ENCODE measurements at places on chromosomes 13 and 19. TPM values are rescaled to one million over a fixed set of nuclear protein-coding genes. Genes with fewer than 3 reads are reported as not detected.
A peak's percentile ranks its signal among the peaks of the same experiment; 100 is the strongest.

Gene STX10
- 57.9 TPM for polyA plus RNA-seq

DNA sequence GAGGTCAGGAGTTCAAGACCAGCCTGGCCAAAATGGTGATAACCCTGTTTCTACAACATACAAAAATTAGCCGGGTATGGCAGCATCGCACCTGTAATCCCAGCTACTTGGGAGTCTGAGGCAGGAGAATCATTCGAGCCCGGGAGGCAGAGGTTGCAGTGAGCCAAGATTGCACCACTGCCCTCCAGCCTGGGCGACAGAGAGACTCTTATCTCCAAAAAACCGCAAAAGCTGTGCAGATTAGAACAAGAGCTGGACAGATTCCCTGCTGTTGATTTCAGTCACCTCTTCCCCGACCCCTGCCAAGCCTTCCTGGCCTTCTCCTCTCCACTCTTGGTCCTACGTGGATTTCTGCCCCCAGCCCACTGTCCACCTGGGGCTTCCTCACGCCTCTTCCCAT is 8.3 kb downstream of the CAMSAP3 start:
- no peak for DNase-seq
- H3K4me3 ChIP-seq = no peak overlapping the region
- H3K27me3 ChIP-seq = no peaks in the 10 kb centered on the region
- no peaks in the 10 kb centered on the region for H3K4me1 ChIP-seq
- H3K36me3 ChIP-seq = no peaks in the 10 kb centered on the region

- H3K27me3 ChIP-seq = no peaks in the 10 kb centered on the region
- no peak overlapping the region for H3K27ac ChIP-seq
- H3K4me1 ChIP-seq = no peaks in the 10 kb centered on the region
- H3K36me3 ChIP-seq = no peaks in the 10 kb centered on the region
Measured at GRCh38 chr13:79724348-79725103, 243.6 kb downstream of the NDFIP2 start.

DNA sequence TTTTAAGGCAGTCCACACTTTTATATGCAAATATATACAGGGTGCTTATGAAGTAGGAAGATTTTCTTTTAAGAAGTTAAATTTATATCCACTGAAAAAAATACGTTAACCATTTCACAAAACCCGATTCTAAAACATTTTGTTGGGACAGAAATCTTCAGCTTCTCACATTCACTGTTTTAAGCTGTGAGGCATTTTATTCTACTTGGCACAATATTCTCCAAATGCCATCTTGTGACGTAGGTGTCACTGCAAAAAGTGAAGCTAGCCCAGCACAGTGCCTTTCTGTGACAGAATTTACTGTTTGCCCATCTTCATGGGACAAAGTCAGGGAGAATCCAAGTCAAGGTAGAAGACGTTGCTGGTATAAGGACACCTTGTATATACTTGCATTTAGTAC is 94.5 kb upstream of the SLC15A1 start:
- no peaks in the 10 kb centered on the region for H3K27me3 ChIP-seq
- H3K36me3 ChIP-seq = peaks cover 39% of the 10 kb centered on the region
- no peak overlapping the region for H3K4me3 ChIP-seq
- H3K4me1 ChIP-seq = no peaks in the 10 kb centered on the region

DNA sequence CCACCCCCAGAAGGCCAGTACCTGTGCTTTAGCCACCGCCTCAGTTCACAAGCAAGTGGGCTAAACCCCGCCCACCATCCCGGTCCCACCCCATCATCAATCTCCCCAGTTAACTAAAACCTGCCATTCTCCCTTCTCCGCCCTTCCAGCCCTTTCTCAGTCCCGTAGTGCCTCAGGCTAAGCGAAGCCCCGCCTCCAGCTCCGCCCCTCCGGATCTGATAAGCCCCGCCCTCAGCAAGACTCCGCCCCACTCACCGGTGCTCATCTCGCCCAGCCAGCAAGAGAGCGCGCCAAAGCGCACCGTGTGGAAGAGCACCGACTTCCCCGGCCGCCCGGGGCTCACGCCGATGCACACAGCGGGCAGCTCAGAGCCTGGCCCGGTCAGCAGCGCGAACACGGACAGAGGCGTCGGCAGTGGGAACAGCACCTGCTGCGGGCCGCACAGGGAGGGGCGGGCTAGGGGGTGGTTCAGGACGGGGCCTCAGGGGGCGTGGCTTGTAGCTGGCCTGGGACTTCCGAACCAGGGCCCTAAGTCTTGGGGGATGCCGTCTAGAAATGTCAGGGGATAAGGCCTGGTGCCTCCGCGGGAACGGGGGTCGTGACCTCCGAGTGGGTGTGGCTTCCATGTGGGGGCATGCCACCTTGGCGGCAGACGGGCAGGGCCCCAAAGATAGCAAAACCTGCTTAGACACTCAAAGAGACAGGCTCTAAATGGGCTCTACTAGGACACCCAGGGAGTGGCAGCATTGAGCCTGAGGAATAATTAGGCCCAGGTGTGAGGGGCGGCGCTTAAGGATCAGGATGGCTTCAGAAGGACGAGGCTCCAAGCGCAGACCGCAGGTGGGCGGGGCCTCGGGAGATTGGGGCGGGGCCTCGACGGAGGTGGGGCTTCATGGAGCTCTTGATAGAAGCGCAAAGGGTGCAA is 21.4 kb downstream of the MAP4K1 start:
- DNase-seq = no peak
- no peaks in the 10 kb centered on the region for H3K27me3 ChIP-seq
- peaks cover 40% of the 10 kb centered on the region for H3K36me3 ChIP-seq
- no peak overlapping the region for H3K4me3 ChIP-seq
- H3K4me1 ChIP-seq = no peaks in the 10 kb centered on the region
- no peak overlapping the region for H3K27ac ChIP-seq

GRCh38 chr19:17943274-17944221 is 10.7 kb downstream of the CCDC124 start:
- no peak for DNase-seq
- no peak overlapping the region for H3K4me3 ChIP-seq
- no peak overlapping the region for H3K27ac ChIP-seq
- H3K4me1 ChIP-seq = peaks cover 8% of the 10 kb centered on the region
- H3K27me3 ChIP-seq = no peaks in the 10 kb centered on the region
- no peaks in the 10 kb centered on the region for H3K36me3 ChIP-seq

DNA sequence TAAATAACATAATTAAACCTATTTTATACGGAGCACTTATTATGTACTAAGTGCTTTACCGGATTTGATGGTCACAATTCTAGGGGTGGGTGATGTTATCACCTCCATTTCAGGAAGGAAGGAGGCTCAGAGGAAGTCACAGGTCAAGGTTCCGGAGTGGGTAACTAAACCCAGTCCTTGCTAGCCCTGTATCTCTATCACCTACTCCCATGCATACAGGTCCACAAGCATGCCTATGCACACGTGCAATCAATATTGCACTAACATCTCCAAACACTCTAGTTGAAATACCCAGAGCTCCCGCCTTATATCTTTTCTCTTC is 17.8 kb upstream of the FOSB start:
- H3K27ac ChIP-seq = peak overlapping the region; percentile 99
- H3K4me3 ChIP-seq = peak overlapping the region; percentile 45
- H3K27me3 ChIP-seq = no peaks in the 10 kb centered on the region
- peaks cover 42% of the 10 kb centered on the region for H3K4me1 ChIP-seq

GRCh38 chr13:33145667-33146066 is 129.4 kb downstream of the KL start:
- no peak overlapping the region for H3K4me3 ChIP-seq
- no peaks in the 10 kb centered on the region for H3K36me3 ChIP-seq
- no peaks in the 10 kb centered on the region for H3K4me1 ChIP-seq
- H3K27me3 ChIP-seq = no peaks in the 10 kb centered on the region

DNA sequence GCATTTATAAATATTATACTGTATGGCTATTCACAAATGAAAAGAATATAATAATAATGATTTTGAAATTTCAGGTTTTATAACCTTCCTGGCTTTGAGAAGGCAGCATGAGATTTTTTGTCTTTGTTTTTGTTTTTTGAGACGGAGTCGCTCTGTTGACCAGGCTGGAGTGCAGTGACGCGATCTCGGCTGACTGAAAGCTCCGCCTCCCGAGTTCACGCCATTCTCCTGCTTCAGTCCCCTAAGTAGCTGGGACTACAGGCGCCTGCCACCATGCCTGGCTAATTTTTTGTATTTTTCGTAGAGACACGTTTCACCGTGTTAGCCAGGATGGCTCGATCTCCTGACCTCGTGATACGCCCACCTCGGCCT is 64.1 kb downstream of the ZNF429 start:
- no peaks in the 10 kb centered on the region for H3K27me3 ChIP-seq
- H3K4me1 ChIP-seq = no peaks in the 10 kb centered on the region
- no peak overlapping the region for H3K4me3 ChIP-seq
- no peak overlapping the region for H3K27ac ChIP-seq
- no peaks in the 10 kb centered on the region for H3K36me3 ChIP-seq

DNA sequence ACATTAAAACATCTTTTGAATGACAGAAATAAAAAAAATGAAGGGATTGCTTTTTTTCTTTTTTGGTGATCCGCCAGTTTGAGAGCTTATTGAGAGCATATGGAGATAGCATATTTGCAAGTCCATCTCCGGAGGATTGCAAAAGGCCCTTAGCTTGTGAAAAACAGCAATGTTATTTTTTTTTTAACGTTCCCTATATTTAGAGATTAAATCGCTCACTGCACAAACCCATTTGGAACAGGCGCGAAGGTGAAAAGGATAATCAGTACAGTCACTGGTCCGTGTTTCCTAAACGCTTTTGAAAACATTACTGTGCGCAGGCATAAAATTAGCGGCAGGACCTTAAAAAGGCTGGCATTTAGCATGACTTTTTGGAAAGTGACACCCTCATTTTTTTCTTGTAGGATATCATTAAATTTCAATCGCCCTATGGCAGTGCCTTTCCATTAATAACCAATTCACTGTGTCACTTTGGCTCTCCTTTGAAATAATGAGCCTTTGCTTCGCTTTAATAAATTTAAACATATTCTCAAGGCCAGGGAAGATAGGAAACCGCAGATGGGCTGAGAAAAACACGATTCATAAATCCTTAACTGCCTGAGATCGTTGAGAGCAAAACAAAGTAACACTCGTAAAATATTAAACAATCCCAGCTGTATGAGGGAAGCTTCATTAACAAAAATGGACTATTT is 342.2 kb downstream of the DACH1 start:
- H3K27me3 ChIP-seq = no peaks in the 10 kb centered on the region
- no peak for DNase-seq
- H3K4me1 ChIP-seq = no peaks in the 10 kb centered on the region
- H3K27ac ChIP-seq = no peak overlapping the region
- H3K4me3 ChIP-seq = no peak overlapping the region
- H3K36me3 ChIP-seq = no peaks in the 10 kb centered on the region

GRCh38 chr19:51687791-51688670 is 5.1 kb upstream of the SPACA6 start:
- no peaks in the 10 kb centered on the region for H3K36me3 ChIP-seq
- H3K27me3 ChIP-seq = no peaks in the 10 kb centered on the region
- H3K4me1 ChIP-seq = peaks cover 6% of the 10 kb centered on the region

GRCh38 chr13:95361686-95362085 is 60.4 kb upstream of the ABCC4 start:
- no peaks in the 10 kb centered on the region for H3K4me1 ChIP-seq
- H3K36me3 ChIP-seq = no peaks in the 10 kb centered on the region
- no peak overlapping the region for H3K27ac ChIP-seq
- no peaks in the 10 kb centered on the region for H3K27me3 ChIP-seq
- H3K4me3 ChIP-seq = no peak overlapping the region

DNA sequence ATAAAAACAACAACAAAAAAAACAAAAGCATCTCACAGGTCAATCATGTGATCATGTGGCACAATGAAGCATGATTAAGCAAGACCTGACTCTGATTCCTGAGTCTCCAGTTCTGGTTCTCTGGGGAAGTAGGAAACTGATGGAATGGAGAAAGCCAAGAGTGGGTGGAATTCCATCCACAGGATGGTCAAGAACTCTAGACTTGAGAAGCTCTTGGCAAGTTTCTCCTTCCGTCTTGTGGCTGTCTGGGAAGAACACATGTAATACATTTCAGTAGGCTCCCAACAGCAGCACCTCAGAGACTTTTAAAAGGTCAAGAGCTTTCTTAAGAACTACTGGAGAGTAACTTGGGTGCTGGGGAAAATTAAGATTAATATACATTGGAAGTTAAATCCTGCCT is 78.6 kb upstream of the TSHZ3 start:
- H3K27ac ChIP-seq = no peak overlapping the region
- DNase-seq = no peak
- H3K27me3 ChIP-seq = no peaks in the 10 kb centered on the region
- no peaks in the 10 kb centered on the region for H3K36me3 ChIP-seq
- H3K4me3 ChIP-seq = no peak overlapping the region

DNA sequence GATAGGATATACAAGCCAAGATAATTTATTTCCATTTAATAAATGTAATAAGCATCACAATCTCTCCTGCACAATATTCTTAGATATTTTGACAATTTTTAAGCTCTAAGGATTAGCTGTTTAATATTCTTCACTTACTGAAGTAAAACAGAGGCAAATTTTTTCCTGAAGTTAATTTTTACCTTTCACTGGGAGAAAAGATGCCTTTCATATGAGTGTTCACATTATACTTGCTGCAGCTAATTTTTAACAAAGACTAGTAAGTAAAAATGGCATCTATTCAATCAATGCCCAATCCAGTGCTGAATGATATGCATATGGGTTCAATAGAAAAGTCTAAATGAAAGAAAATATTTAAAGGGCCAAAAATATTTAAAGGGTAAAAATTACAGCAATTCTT is 377.2 kb upstream of the GPC6 start:
- H3K4me1 ChIP-seq = no peaks in the 10 kb centered on the region
- no peak for DNase-seq
- no peak overlapping the region for H3K27ac ChIP-seq
- no peak overlapping the region for H3K4me3 ChIP-seq
- no peaks in the 10 kb centered on the region for H3K36me3 ChIP-seq
- no peaks in the 10 kb centered on the region for H3K27me3 ChIP-seq

- no peak overlapping the region for H3K4me3 ChIP-seq
- DNase-seq = peak; percentile 59
- H3K27ac ChIP-seq = no peak overlapping the region
- H3K27me3 ChIP-seq = no peaks in the 10 kb centered on the region
- no peaks in the 10 kb centered on the region for H3K36me3 ChIP-seq
Measured at GRCh38 chr19:8654591-8655339, 24.3 kb downstream of the NFILZ start.

DNA sequence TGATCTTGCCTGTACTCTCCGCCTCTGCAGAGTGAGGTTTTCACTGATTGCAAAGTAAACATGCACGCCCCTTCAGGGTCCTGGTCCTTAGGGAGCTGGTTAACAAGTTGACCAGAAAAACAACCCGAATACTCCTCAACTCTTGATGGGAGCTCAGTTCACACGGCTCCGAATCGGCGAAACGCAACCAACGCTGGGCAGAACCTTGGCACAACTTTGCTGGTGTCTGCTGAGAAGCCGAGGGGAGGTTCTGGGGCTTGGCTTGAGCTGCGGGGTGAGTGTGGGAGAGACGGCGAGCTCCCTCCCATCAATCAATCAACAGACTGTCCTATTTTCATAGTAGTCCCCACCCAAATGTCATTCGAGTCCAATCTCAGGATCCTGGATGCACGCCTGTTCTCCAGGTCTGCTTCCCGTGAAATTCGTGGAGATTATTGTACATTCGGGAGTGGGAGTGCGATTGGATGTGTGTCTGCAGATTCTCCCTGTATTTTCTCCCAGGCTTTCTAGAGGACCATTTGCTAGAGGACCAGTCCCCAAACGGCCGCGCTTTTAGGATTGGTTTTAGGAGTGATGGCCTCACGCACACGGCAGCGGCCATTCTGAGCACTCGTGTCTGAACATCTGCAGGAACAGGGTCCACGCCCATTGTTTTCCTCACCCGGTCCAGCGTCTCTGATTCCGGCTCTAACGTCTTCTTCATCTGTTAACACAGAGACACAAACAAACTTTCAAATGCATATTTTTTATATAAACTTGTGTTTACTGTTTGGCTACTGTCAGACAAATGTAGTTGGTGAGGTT is 51.6 kb upstream of the F7 start:
- no peaks in the 10 kb centered on the region for H3K4me1 ChIP-seq
- no peaks in the 10 kb centered on the region for H3K27me3 ChIP-seq
- no peaks in the 10 kb centered on the region for H3K36me3 ChIP-seq
- no peak overlapping the region for H3K4me3 ChIP-seq
- H3K27ac ChIP-seq = no peak overlapping the region

Measured in CD4-positive, alpha-beta memory T cell (primary cell).